HFFc6 (cell line): ENCODE measurements at places on chromosomes 6 and 20. TPM values are rescaled to one million over a fixed set of nuclear protein-coding genes. Genes with fewer than 3 reads are reported as not detected.

LY6G6C gene
- total RNA-seq: not detected in 3 replicates

FAM83B gene
- total RNA-seq: not detected in 3 replicates

TAGAP gene
- not detected in 2 replicates for total RNA-seq

RUNX2 gene
- 6.7 to 11.6 TPM (median 7.4 TPM) in 3 replicates for total RNA-seq

HNF4A gene
- total RNA-seq: not detected in 3 replicates

PRSS35 gene
- 0.43 to 0.62 TPM (median 0.53 TPM) in 3 replicates for total RNA-seq

BANF2 gene
- total RNA-seq: not detected in 2 replicates

GRCh38 chr6:92683748-92684147 lies 735.6 kb downstream of the EPHA7 start:
- no peaks in the 10 kb centered on the region for H3K27me3 ChIP-seq
- no peaks in the 10 kb centered on the region for H3K4me1 ChIP-seq
- no peak overlapping the region for H3K27ac ChIP-seq
- DNase-seq: no peak
- no peak overlapping the region for H3K4me3 ChIP-seq

DNA sequence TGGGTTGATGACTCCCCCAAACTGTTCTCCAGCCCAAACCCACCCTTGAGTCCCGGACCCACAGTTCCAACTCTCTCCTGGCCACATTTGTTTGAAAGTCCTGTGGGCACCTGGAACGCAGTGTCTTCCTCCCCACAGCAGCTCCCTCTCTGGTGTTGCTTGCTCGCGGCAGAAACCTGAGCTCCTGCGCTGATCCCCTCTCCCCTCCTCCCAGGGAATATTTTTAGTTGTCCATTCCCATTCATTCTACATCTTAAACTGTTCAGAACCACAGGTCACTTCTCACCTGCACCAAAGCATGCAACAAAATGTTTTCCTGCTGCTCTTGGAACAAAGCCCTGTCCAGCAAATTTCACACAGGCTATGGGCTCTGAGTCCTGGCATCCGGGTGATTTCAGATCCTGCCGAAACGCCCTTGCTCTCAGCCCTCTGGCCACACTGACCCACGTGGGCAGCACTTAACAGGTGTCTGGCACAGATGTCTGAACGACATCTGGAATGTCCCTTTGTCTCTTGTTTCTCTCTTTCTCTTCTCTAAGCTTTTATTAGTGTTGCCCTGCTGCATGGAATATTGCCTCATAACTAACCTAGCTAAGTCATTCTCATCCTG lies 27.0 kb upstream of the PMEPA1 start:
- no peaks in the 10 kb centered on the region for H3K4me1 ChIP-seq
- no peak overlapping the region for H3K4me3 ChIP-seq
- no peak overlapping the region for H3K27ac ChIP-seq
- no peaks in the 10 kb centered on the region for H3K36me3 ChIP-seq
- no peak for DNase-seq
- peaks cover 52% of the 10 kb centered on the region for H3K27me3 ChIP-seq

GRCh38 chr6:72078096-72078495 lies 191.7 kb downstream of the RIMS1 start:
- H3K4me1 ChIP-seq: no peaks in the 10 kb centered on the region
- no peak overlapping the region for H3K27ac ChIP-seq
- peaks cover 9% of the 10 kb centered on the region; the same call in 1 of the 2 replicates for H3K27me3 ChIP-seq
- no peaks in the 10 kb centered on the region for H3K36me3 ChIP-seq
- DNase-seq: no peak

DNA sequence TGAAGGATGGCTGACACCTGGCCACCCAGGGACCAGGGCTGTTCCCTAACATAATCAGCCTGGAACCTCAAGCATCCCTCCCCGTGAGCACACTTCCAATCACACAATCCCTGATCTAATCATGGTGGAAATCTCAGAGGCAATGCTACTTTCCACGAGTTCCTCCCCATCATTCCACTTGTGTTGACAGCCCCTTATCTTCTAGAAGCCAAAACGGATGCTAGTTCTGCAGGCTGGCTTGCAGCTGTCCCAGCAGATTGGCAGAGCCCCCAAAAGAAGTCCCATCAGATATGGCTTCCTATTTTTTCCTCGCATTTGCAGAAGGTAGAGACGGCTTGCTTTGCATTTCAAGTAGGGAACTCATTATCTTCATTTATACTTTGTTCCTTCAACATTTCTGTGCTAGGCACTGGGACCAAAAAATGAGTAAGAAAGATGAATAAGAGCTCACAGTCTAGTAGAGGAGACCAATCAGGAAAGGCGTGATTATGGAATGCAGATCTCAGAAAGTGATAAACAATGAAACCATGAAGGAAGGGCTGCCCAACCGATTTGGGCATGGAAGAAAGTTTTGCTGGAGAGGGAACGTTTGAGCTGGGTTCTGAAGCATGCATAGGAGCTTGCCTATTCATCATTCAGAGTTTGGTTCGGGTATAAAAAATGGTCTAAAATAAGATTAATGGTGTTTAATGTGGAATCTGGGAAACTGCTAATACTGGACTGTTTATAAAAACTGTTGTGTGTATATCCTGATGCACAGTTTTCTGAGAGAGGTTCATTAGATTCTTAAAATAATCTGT lies 44.6 kb upstream of the TBC1D7 start:
- DNase-seq: peak; percentile 30
- H3K4me1 ChIP-seq: peaks cover 33% of the 10 kb centered on the region
- H3K36me3 ChIP-seq: no peaks in the 10 kb centered on the region

DNA sequence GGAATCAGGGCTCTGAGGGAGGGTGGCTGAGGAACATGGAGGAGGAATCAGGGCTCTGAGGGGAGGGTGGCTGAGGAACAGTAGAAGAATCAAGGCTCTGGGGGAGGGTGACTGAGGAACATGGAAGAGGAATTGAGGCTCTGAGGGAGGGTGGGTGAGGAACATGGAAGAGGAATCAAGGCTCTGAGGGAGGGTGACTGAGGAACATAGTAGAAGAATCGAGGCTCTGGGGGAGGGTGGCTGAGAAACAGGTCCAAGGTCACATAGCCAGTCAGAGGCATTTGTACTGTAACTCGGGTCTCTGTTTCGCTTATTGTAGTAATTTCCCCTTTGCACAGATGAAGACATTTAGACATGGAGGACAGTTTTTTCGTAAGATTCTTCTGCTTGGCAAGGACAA lies 164.8 kb downstream of the SOBP start:
- peaks cover 35% of the 10 kb centered on the region for H3K4me1 ChIP-seq
- H3K27ac ChIP-seq: no peak overlapping the region
- H3K36me3 ChIP-seq: no peaks in the 10 kb centered on the region
- no peak for DNase-seq
- no peak overlapping the region for H3K4me3 ChIP-seq
- peaks cover 25% of the 10 kb centered on the region for H3K27me3 ChIP-seq

DNA sequence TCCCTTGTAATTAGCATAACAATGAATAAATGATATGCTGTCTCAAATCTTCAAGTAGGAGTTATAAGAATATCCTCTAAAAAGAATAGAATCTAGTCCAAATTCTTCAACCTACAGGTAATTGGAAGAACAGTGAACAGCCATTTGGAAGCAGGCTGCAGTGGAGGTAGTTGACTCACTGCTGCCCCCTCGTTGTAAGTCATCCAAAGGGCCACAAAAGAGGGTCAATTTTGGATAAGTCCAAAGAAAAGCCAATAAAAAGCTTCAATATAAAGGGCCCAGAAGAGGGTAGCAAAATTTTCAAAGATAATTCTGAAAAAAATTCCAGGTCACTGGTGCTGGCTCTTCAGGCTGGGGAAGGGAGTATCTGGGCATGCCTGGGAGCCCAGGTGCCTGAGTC lies 60.8 kb upstream of the SSTR4 start:
- H3K27ac ChIP-seq: no peak overlapping the region
- no peak overlapping the region for H3K4me3 ChIP-seq
- H3K27me3 ChIP-seq: no peaks in the 10 kb centered on the region
- DNase-seq: no peak

GRCh38 chr6:148967011-148967520 lies 220.2 kb downstream of the UST start:
- peaks cover 31% of the 10 kb centered on the region for H3K4me1 ChIP-seq
- H3K36me3 ChIP-seq: no peaks in the 10 kb centered on the region
- no peak overlapping the region for H3K4me3 ChIP-seq
- no peak for DNase-seq

- no peak overlapping the region for H3K4me3 ChIP-seq
- no peak for DNase-seq
- H3K36me3 ChIP-seq: no peaks in the 10 kb centered on the region
- H3K27me3 ChIP-seq: no peaks in the 10 kb centered on the region
- no peaks in the 10 kb centered on the region for H3K4me1 ChIP-seq
Measured at GRCh38 chr6:147869869-147870268, 361.4 kb downstream of the SAMD5 start.

DNA sequence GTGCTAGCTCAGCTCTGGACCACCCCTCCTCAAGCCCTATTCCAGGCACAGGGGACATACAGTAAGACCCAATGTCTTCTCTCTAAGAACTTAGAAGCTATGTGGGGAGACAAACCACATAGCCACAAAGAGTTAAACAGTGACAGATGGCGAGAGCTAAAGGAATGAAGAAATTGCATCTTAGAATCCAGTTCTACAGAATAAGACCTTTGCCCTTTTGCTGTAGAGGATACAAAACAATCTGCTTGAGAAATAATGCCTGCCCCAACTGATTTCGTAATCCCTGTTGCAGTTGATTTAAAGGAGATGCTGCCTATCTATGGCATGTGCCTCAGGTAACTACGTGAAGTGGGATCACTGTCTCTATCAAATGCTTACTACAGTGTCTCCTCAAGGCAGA lies 31.2 kb downstream of the TNFRSF21 start:
- H3K36me3 ChIP-seq: peaks cover 21% of the 10 kb centered on the region; the same call in 1 of the 2 replicates
- H3K4me3 ChIP-seq: no peak overlapping the region
- no peak overlapping the region for H3K27ac ChIP-seq
- no peak for DNase-seq
- H3K4me1 ChIP-seq: peaks cover 8% of the 10 kb centered on the region; the same call in 1 of the 2 replicates
- H3K27me3 ChIP-seq: no peaks in the 10 kb centered on the region

DNA sequence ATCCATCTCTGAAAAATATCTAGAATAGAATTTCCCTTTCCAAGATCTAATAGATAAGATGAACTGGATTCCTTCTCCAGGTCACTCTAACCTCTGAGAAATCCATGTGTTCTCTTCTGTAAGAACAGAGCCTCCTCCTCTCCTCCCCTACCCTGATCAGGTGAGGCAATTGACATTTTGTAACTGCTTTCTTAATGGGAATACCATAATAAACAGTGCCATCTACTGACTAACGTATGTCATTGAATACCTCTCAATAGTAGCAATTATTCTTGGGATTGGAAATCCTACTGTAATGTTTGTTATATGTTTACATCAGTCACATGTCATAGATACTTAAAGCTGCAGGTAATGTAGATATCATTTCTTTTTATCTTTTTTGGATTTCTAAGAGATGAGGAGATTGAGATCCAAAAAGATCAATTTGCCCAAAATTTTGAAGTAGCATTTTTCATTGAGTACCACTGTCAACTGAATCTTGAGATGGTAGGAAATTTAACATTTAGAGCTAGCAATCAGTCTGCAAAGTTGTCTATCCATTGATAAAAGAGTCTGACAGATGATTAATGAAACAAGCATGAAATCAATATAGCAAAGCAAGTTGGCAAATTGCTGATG lies 365.8 kb upstream of the HSF2 start:
- DNase-seq: peak; percentile 62
- peaks cover 10% of the 10 kb centered on the region for H3K4me1 ChIP-seq
- H3K36me3 ChIP-seq: no peaks in the 10 kb centered on the region
- no peak overlapping the region for H3K4me3 ChIP-seq

DNA sequence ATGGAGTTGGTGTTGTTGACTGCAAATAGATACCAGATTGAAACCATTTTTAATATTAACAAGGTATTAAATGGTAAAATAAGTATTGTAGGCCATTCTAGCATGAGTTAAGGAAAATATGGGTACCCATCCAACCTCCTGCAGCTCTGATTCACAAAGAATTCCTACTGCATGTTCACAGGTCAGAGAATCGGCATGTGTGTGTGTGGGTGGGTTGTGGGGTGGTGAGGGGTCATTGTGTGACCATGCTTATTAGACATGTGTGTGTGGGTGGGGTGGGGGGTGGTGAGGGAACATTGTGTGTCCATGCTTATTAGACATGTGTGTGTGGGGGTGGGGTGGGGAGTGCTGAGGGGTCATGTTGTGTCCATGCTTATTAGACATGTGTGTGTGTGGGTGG lies 3.2 kb downstream of the IYD start:
- peaks cover 20% of the 10 kb centered on the region; the same call in 1 of the 2 replicates for H3K27me3 ChIP-seq
- no peak for DNase-seq
- no peak overlapping the region for H3K4me3 ChIP-seq

GRCh38 chr6:26594730-26595632 lies 1.8 kb upstream of the ABT1 start:
- H3K36me3 ChIP-seq: no peaks in the 10 kb centered on the region; the same call in 1 of the 2 replicates
- H3K27me3 ChIP-seq: peaks cover 8% of the 10 kb centered on the region
- H3K27ac ChIP-seq: no peak overlapping the region
- H3K4me1 ChIP-seq: peaks cover 14% of the 10 kb centered on the region; the same call in 1 of the 2 replicates
- H3K4me3 ChIP-seq: no peak overlapping the region
